Right forelimb (tissue), 1 donor: ENCODE measurements at places on chromosomes 11 and 22.

DNA sequence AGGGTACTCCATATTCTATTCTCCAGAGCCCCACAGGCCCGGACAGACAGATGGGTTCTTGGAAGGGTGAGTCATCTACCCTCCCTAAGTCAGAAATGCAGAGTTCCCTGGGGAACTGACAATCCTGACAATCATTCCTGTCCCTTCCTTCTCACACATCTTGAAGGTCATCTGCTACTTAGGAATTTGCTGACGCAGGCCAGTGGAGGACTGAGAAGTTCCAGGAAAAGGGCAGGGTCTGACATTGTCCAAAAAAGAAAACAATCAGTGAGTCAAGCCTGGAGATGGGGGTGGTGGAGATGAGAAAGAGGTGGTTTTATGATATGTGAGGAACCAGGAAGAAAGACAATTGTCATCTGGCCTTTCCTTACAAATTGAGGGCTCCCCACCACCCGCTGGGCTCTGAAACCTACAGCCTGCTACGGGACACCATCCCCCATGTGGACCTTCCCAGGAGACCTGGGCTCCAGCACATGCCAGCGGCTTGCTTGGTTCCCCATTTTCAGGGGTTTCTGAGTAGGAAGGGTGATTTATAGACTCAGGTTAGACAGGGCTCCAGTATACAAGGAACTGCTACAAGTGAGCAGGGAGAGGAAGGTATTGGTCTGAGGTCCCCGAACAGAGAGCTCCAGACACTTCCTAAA, 12.9 kb downstream of the CD59 start:
- DNase-seq, result no peak

GRCh38 chr11:104637662-104638170, 260.5 kb downstream of the CASP12 start:
- DNase-seq, result no peak

GRCh38 chr11:26331911-26332571, at the start of gene ANO3:
Gene ANO3, plus strand, starts transcription at chr11:26332130. Its CDS starts 146 bp downstream, at chr11:26332276.
- peak; percentile 91 for DNase-seq

DNA sequence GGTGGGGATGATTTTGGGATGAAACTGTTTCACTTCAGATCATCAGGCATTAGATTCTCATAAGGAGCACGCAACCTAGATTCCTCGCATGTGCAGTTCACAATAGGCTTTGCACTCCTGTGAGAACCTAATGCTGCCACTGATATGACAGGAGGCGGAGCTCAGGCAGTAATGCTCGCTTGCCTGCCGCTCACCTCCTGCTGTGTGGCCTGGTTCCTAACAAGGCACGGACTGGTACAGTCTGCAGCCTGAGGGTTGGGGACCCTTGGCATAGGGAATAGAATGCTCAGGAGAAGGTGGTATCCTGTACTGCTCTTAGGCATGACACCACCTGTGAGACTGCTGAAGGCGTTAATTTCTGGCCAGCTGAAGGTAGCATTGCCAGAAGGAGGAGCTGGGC, 47.0 kb downstream of the STIM1 start:
- no peak for DNase-seq

DNA sequence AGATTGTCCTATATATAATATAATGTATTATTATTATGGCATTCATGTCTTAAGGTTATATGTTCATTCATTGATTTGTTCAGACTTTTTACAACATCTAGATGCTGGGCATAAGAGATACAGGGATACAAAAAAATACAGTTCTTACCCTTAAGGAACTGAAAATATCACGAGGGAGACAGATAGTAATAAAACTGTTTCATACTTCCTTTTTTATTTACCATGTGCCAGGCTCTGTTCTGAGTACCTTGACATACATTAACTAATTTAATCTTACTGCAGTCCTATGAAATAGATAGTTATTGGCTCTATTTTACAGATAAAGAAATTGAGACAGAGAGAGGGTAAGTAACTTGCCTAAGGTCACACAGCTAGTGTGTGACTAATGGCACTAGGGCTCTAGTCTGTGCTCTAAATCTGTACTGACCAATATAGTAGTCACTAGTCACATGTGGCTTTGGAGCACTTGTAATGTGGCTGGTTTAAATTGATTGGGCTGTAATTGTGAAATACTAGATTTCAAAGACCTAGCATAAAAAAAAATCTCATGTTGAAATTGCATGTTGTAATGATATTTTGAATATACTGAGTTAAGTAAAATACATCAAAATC, 21.3 kb downstream of the TRIM44 start:
- no peak for DNase-seq

GRCh38 chr22:39254122-39254521, 9.3 kb upstream of the PDGFB start:
- no peak for DNase-seq

GRCh38 chr11:9533736-9534473, 39.6 kb upstream of the WEE1 start:
- DNase-seq, result no peak

DNA sequence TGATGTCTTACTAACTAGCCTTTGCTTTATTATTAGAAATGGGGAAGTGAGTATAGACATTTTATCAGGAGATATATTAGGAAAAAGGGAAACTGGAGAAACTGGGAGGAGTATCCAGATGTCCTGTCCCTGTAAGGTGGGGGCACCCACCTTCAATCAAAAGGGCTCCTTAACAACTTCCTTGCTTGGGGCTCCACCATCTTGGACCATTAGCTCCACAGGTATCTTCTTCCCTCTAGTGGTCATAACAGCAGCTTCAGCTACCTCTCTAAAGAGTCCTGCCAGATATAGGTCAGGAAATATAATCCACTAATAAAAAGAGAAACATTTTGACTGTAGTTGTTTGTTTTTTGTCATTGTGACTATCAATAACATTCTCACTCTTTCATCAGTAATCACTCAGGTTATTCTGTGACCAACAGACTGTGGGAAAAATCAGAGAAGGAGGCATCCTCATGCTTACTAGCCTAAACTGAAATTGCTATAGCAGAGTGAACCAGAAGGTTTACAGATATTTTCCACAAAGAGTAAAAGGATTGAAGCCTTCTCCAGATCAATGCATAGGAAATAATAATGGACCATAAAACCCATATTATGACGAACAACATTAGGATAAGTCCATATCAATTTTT, 10.4 kb downstream of the OR51B4 start:
- DNase-seq, result no peak

DNA sequence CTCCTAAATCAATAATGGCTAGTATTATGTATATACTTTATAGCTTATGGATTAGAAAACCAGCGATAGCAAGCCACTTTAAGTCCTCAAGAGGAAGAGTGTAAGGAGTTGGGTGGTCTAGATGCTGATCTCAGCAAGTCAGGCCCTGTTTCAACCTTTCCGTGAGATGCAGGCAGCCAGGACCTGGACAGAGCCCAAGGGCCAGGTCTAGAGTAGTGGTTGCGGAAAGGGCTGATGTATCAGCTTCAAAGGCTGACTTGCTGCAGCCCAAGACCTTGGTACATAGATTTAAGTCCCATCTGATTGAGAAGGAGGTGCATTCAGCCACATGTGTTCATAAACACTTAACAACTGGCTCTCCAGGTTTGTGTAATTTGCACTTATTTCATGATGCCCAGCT, 33.4 kb downstream of the FLI1 start:
- DNase-seq, result peak; percentile 37

- no peak for DNase-seq
These were observed 57.4 kb upstream of the IGLL5 start for GRCh38 chr22:22830193-22830592.

DNA sequence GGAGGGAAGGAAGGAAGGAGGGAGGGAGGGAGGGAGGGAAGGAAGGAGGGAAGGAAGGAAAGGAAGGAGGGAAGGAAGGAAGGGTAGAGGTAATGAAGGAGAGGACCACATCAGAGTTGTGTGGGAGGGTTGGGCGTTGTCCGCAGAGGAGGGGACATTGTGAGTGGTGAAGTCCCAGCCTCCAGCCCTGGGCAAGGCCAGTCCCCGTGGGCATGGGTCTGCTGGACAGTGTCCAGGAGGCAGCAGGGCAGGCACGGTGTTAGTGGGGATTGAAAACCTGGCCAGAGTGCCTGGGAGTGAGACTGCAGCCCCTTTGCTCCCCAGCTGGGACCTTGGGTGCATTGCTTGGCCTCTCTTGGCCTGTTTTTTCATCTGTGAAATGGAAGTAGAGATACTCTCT, 1462.3 kb downstream of the BRD1 start:
- DNase-seq, result no peak

- no peak for DNase-seq
These were observed 7.5 kb upstream of the PPFIA1 start for GRCh38 chr11:70262951-70263350.

GRCh38 chr11:1125803-1126202, 31.9 kb upstream of the MUC5AC start:
- DNase-seq, result peak; percentile 19

GRCh38 chr22:33180356-33180755, 122.2 kb upstream of the SYN3 start:
- DNase-seq, result no peak

GRCh38 chr11:59660621-59661020, 8.2 kb downstream of the PATL1 start:
- DNase-seq, result no peak

DNA sequence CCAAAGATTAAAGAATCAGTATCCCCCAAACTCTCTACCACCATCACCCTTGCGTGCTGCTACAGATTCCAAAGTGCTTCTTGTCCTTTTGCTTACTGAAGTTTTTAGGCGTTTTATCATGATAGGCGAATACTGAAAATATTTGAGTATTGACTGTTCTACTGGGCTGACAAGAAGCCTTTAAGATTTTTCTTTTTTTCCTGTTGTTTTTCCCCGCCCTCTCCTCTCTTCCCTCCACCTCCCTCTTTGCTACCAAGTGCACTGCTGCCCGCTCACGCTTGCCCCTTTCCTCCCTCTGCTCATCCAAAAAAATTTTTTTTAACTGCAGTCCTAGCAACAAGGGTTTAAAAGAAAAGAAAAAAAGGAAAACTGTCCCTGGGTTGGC, 679 bp downstream of the SPCS2 start:
- DNase-seq, result no peak

- DNase-seq, result no peak
These were observed 570.7 kb downstream of the JRKL start for GRCh38 chr11:96960476-96960875.

- DNase-seq, result no peak
These were observed 15.3 kb downstream of the PHF21A start for GRCh38 chr11:46105926-46106325.

DNA sequence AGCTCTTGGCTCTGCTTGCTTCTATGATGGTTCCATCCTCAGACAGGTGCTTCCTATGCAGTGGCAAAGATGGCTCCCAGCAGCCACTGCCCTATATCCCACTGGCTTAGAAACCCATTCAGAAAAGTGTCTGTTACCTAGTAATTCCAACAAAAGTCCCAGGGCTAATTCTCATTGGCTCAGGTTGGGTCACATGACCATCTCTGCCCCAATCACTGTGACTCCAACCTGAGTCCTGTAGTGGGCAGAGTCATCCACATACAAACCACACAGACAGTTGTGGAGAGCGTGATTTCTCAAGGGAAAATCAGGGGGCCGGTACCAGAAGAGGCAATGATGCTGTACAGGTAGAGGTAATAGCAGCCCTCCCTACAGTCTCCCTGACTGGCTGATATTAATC, 67.5 kb downstream of the LHFPL7 start:
- DNase-seq, result no peak

GRCh38 chr11:96049426-96049825, 125.5 kb upstream of the MTMR2 start:
- DNase-seq, result no peak

GRCh38 chr22:27089264-27089663, 431.9 kb downstream of the MIAT start:
- DNase-seq, result no peak

GRCh38 chr11:88213406-88213805, 38.2 kb upstream of the RAB38 start:
- no peak for DNase-seq

DNA sequence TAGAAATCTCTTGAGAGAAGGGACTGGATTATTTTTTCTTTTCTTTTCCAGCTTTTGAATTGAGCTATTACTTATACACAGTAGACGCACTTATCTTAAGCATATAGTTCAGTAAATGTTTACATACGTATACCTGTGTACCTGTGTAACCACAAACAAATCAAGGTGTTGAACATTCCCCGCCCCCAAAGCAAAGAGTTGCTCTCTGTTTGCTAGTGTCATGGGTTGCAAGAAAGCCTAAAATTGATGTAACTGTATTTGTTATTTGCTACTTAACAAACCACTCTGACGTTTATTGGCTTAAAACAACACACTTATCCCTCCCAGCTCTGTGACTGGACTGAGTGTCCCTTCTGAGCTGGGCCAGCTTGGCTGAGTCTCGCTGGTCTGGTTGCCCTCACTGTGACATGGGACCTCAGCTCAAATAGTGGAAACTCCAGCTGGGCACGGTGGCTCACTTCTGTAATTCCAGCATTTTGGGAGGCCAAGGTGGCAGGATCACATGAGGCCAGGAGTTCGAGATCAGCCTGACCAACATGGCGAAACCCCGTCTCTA, 25.4 kb upstream of the CABP2 start:
- DNase-seq, result no peak

DNA sequence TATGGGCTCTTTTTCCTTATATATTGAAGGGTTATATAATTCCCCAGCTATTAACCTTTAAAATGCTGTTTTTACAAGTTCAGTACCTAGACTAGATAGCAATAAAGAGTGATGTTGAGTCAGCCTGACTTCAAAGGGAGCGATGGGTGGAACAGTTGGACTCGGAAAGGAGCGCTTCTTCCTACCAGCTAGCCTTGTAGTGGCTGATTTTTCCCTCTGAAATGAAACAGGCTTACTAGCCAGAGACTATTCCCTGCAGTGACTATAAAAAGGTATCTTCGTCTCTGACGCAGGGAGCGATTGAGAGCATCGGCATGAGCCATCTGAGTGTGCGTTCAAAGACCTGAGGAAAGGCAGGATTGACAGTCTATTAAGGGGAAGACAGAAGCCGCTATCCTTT, 66.0 kb upstream of the GRAMD1B start:
- no peak for DNase-seq

DNA sequence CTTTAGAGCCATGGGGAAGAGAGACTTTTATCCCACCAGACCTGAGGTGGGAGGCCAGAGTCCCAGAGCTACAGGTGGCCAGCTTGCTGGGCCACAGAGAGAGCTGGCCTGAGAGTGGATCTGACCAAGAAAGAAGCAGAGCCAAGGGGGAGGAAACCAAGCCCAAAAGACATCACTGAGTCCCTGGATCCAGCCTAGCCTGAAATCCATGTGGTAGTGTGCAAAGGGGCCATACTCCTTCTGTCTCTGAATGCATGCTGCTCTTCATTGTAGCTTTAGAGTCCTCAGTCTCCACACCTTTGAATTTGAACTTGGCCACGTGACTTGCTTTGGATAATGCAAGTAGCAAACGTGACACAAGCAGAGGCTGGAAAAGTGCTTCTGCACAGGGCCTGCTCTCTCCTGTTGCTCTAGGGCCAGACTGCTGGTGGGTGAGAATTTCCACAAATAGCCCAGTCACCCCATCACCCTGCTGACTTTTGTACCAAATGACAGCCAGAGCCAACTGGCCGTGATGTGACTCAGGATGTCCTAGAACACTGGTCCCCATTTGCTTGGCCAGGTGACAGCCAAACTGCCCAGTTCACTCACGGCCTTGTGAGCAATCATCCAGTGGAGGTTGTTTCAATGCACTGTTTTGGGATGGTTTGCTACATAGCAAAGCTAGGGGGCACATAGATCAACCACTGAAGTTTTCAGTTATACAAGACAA, 93.6 kb downstream of the DHCR7 start:
- no peak for DNase-seq
